Kidney epithelial cell (primary cell): ENCODE measurements at places on chromosomes 11 and 22. TPM values are rescaled to one million over a fixed set of nuclear protein-coding genes. Genes with fewer than 3 reads are reported as not detected.

The CASP1 gene
- 0.07 and 0.33 TPM in 2 replicates for total RNA-seq

The ASPHD2 gene
- 10.6 and 16.3 TPM in 2 replicates for total RNA-seq

DNA sequence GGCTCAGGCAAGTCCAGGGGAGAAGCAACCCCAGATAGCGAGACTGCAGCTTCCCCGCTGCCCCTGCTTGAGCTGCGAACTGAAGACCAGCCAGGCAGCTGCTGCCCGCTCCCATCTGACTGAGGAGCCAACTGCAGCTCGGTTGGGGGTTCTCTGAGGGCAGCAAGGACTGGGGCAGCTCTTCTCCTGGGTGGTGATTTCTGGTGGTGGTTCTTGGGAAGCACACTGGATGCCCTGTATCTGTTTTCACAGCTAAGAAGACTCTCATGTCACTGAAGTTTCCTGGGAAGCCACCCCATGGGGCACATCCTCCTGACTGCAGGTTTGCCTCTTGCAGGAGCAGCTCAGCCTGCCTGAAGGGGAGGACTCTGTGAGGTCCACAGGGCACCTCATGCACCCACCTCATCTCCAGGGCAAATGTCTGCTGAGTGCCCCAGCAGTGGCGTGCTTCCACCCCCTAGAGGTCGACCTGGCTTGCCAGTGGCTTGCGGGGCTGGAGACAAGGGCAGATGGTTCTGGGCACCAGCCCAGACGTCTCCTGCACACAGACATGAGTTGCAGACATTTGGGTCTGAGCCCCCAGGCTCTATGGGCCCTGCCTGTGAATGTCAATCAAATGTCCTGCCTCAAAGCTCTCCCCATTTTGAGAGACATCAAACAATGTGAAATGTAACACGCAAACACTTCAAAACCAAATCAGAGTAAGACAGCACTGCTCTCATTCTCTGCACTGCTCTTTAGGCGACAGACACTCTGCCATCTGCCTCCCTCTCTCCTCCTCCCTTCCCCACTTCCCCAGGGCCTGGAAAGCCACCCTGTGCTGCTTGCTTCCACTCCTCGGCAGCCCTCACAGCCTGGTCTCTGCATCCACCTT, 800.9 kb downstream of the BRD1 start:
- no peak for DNase-seq

The DGAT2 gene
- 2.7 and 2.9 TPM in 2 replicates for total RNA-seq

The FIBIN gene
- 0.89 and 1.3 TPM in 2 replicates for total RNA-seq

GRCh38 chr11:13338427-13339069, 61.0 kb downstream of the BMAL1 start:
- no peak for DNase-seq

DNA sequence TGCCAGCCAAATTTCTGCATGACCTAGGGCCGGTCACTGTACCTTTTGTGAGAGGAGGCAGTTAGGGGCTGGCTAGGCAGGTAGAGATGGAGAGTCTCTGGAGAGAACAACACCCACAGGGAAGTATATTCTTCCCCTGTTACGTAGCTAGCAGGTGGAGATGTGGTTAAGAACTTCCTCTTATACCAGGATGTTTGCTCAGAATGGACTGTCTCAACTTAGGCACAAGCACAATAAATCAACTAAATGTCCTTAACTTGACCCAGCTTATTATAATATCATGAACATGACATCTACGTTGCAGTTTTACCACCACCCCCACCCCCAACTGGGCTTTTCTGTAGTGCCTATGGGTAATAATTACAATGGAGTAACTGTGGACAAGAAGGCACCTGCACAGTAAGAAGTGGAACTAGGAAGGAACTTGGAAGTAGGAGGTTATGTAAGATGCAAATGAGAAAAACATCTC, 60.7 kb upstream of the MPEG1 start:
- no peak for DNase-seq

- no peak for DNase-seq
Observed at GRCh38 chr11:112096194-112096593, 9.5 kb downstream of the SDHD start.

DNA sequence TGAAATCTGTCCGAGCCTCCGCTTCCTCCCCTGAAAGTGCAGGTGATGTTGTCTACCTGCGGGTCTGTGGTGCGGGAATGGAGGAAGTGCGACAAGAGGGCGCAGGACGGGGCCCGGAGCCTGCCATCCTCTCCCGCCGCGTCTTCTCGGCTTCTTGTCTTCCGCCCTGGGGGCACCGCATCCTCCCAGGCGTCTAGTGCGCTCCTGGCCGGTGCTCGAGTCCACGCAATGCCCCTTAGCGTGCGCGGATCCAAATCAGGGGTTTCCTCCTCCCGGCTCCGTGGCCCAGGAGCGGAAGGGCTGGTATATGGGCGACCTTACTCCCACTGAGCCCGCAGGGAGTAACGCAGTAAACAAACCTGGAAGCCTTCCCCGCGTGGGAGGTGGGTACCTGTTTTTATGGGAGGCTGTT, 405 bp downstream of the SFI1 start:
- no peak for DNase-seq

The UPB1 gene
- not detected in 2 replicates for total RNA-seq

DNA sequence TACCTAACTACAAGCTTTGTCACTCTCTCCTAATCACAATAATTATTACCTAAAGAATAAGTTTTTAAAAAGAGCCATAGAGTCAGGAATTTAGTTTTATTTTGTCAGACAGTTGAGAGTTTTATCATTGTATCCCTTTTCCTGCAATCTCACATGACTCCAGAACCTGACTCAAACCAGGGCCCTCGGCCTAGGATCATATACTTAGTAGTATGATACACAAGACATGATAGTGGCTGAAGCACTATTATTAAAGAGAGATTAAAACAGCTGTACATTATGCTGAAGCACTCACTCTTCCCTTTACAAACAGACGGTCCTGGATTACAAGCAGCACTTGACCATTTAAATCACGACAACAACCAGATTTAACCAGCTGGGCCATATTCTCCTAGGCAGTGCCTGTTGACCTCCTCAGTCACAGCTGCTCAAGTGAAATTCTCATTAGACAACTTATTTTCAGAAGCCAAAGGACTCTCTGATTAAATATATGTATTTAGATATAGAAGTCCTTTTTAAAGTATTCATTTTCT, 44.0 kb downstream of the SOX6 start:
- no peak for DNase-seq

DNA sequence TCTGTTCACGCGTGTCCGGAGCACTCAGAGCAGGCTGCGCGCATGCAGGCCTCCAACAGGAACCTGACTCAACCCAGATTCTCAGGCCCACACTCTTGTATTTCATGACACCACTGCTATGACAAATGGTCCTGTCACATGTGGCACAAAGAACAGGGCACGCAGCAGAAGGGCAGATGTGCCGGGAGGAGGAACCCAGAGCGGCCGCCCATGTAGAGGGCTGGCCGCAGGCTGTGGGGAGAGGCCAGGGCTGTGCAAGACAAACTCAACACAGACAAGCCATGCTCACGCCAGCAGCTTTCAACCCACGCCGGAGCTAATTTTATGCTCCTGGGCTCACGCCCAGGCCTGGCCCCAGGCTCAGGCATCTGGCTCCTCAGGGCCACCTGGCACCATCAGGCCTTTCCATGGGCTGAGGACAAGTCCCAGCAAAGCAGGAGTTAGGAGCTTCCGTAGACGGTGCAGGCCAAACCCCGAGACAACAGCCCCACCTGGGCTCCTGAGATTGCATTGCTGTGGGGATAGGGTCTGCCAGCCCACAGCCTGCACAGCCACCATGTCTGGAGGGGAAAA, 40.0 kb downstream of the DUSP8 start:
- DNase-seq: no peak

- no peak for DNase-seq
Observed at GRCh38 chr11:38304926-38305325, 1706.9 kb upstream of the RAG2 start.

- DNase-seq: no peak
Observed at GRCh38 chr11:26571861-26572654, at the start of gene MUC15. TSS of gene MUC15 (minus strand) at chr11:26572263. CDS start at chr11:26567094, 5,169 bp downstream.

The OR10D3 gene
- not detected in 2 replicates for total RNA-seq

- no peak for DNase-seq
Observed at GRCh38 chr11:47448566-47449427, at the start of gene RAPSN. TSS of gene RAPSN (minus strand) at chr11:47449136. CDS start at chr11:47448964, 172 bp downstream.

- no peak for DNase-seq
Observed at GRCh38 chr11:129815596-129816461, at the start of gene TMEM45B. TSS of gene TMEM45B (plus strand) at chr11:129815848. CDS start at chr11:129852483, 36,635 bp downstream.

DNA sequence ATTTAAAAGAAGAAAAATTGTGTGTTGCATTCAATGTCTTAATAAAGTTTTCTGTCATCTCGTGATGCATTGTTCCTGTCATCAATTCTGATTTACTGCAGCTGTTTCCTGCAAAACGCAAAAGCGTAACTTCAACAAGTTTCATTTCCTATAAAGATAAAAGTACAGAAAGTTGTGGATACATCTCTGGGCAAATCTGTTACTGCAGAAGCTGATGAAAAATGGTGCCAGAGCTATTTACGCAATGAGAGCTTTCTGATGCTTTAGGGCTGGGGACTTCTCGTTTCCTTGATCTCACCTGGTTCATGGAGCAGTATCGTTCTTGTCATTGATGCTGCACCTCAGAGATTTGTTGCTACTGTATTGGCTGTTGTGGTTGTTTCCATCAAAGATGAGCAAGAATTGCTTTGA, 15.5 kb upstream of the MS4A12 start:
- DNase-seq: no peak

The C11orf86 gene
- not detected in 2 replicates for total RNA-seq

GRCh38 chr11:64834723-64835615, 9.5 kb downstream of the CDC42BPG start:
- DNase-seq: peak; percentile 49

The GAB4 gene
- total RNA-seq: not detected in 2 replicates

The TEX54 gene
- total RNA-seq: not detected in 2 replicates

- no peak for DNase-seq
Observed at GRCh38 chr11:75342966-75343870, 8.2 kb downstream of the ARRB1 start.

The MAPK8IP2 gene
- total RNA-seq: 0.84 and 1.0 TPM in 2 replicates

DNA sequence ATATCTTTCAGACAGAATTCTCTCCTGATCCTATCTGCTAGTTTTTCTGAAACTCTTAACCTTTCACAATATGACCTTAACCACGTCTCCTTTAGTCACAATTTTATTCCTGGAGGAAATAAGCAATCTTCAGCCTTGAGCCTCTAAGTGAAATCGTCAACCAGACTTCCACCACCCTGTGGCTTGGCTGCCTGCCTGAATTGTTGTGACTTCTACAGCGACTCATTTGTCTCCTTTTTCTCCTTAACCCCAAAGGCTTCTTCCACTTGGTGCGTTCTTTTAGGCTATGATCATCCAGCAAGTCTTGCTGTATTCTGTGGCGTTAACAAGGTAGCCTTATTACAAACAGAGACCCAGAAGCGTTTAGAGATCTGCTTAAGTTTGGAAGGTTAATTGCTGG, 535.1 kb upstream of the ARHGAP42 start:
- DNase-seq: peak; percentile 31

DNA sequence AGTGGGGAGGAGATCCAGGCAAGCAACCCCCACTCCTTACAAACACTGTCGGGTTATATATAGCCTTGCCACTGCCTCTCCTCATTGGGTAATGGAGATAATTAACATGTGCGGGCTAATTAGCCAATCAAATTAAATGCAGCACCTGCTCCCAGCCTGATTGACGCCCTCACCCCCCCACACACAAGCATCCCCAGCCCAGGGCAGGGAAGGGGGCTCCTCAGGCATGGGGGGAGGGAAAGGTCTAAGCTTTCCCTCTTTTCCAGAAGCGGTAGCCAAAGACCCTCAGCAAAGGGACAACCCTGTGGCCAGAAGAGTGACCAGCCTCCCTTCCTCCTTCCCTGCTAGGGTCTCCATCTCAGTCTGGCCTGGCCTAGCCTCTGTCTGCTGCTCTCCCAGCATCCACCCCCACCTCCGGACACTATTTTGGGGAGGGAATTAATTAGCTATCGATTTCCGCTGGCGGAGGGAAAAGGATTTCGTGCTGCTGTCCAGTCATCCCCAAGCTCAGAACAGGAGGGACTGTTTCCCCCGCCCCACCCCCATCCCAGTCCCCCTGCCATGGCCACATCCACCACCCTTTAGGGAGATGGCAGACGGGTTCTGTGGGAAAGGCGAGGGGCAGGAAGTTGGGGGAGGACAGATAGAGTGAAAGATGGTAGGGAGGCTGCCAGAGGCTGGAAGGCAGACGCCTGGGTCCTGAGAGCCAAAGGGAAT, 7.1 kb downstream of the NRXN2 start:
- DNase-seq: no peak
